ENCODE measurements at places on chromosomes 5 and 9.

- no peak for DNase-seq
These were observed 359.3 kb downstream of the TMEM161B start for GRCh38 chr5:87909382-87909781.

- no peak for DNase-seq
These were observed 2.6 kb downstream of the ANXA1 start for GRCh38 chr9:73154271-73154670.

DNA sequence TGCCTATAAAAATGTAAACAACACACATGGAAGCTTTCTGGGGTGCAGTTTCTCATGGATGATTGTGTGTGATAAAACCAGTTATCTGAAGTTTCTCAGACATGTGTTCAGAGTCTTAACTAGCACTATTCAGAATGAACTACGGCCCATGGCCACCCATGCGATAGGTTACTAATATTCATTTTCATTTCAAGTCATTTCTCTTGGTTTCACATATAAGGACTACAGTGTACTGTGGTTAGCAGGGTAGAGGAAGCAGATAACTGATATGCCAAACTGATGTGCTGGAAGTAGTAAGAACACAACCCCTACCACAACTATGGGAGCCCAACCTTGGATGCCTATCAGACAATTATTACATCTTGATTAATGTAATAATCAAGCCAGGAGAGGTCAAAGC is 372.1 kb downstream of the DTWD2 start:
- DNase-seq: no peak

GRCh38 chr5:45410304-45410995 is 285.7 kb downstream of the HCN1 start:
- DNase-seq: no peak

DNA sequence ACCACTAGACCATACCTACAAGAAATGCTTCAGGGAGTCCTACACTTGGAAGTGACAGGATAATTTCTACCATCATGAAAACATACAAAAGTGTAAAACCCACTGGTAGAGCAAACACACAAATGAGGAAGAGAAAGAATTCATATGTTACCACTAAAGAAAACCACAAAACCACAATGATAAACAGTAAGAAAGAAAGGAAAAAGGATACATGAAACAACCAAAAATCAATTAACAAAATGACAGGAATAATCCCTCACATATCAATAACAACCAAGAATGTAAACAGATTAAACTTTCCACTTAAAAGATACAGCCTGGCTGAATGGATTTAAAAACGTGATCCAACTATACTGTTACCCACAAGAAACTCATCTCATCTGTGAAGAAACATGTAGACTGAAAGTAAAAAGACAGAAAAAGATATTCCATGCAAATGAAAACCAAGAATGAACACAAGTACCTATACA is 83.4 kb downstream of the LPAR1 start:
- peak; percentile 53 for DNase-seq

GRCh38 chr5:943918-944620 is 51.4 kb downstream of the TRIP13 start:
- no peak for DNase-seq

- peak; percentile 87 for DNase-seq
These were observed 88.4 kb downstream of the ENC1 start for GRCh38 chr5:74552101-74552500.

DNA sequence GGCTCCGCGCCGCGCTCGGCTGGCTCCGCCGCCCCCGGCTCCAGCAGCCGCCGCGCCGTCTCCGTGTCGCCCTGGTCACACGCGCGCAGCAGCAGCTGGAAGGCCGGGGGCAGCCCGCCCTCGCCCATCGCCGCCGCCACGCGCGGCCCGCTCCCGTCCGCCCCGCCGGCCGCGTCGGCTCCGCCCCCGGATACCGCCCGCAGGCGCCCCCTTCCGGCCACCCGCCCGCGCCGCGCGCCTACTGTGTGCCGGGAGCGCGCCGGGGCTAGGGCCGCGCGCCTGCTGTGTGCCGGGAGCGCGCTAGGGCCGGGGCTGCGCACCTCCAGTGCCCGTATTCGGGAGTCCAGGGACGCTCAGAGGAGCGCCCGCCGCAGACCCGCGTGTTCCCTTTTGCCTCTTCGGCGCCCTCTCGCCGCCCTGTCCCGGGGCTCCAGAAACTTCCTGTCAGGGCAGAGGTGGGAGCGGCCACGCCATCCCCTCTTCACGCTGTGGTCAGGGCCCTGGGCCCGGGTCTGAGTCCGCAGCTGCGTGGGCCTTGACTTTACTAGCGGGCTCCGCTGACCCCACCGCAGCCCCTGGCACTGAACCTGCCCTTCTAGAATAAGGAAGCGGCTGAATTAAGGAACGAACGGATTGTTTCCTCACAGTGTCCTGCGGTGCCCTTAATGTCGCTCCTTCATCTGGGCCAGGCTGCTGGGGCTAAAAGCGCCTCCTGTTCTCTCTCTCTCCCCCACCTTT is at the start of gene ANKS6:
Gene ANKS6, minus strand, starts transcription at position 192 of the 738 bp plus-strand sequence. Its CDS starts 64 bp downstream, at position 128.
- peak; percentile 42 for DNase-seq

DNA sequence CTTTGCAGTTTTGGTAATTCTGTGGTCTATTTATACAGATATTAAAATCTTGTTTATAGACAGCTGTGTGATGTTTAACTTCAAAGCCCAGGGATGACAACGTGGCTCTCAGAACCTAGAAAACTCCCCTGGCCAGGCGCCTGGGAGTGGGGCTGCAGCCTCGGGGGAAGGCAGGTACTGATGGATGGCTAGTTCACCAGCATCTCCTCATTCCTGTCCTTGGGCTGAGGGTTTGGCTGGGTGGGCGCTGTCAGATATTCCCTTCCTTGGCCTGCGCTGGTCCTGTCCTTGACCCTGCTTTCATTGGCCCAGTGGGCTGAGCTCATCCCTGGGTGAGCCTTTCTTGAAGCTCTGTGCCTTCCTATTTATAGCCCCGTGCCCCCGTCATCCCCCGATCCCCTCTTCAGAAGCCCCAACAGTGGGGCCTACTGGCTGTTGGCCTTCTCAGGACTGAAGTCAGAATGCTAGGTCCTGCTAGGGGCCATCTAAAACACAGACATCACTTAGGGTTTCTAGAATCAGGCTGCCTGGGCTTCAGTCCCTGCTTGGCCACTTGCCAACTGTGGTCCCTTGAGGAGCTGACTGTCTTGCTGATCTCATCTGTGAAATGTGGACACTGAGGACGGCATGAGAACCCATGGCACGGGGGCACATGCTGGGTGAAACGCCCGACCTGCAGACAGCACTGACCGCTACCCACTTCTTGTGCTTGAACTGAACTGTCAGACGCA is 20.9 kb downstream of the SH3GLB2 start:
- DNase-seq: no peak

- DNase-seq: no peak
These were observed 129.0 kb downstream of the SREK1 start for GRCh38 chr5:66273121-66273520.

DNA sequence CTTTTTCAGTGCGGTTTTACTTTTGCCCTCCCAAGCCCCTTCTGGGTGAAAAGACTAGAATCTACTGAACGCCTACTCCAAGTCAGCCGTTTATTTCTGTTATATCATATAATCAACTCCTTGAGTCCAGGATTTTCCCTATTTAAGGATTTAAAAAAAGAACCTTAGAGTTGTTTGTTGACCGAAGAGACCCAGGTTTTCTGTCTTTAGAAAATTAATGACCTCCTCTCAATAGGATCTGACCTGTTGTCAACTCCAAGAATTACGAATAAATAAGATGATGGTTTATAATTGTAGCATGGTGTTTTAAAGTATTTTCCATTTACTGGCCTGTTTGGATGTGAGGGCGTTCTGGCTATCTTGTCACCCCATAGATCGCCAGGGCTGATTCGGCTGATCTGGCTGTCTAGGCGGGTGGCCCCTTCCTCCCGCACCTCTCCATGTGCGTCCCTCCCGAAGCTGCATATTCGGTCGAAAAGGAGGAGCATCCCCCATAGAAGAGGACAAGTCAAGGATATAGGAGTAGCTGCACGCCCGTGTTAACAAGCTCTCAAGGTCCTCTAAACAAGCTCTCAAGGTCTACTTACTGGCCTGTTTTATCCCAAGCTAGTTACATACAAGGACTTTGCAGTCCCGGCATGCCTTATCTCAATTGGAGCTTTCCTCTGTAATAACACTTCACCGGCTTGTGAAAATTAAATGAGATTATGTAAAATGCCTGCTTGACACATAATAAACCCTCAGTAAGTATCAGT is 1.1 kb upstream of the UBAP2 start:
- DNase-seq: no peak

DNA sequence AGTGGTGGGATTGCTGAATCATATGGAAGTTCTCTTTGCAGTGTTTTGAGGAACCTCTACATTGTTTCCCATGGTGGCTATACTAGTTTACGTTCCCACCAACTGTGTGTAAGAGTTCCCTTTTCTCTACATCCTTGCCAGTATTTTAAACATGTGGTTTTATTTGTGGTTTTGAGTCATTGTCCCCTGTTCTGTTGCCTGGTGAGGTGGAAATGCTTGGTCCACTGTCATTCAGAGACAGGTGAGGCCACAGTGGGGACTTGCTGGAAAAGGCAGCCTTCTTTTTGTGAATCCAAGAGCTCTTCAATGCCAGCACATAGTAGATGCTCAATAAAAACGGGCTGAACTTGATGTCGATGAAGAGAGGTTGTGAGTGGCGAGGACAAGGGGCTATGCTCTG is 44.2 kb downstream of the SH3PXD2B start:
- DNase-seq: peak; percentile 86

GRCh38 chr5:131214609-131215227 is 44.0 kb downstream of the LYRM7 start:
- no peak for DNase-seq

GRCh38 chr9:82757924-82758323 is 305.0 kb downstream of the RASEF start:
- no peak for DNase-seq

DNA sequence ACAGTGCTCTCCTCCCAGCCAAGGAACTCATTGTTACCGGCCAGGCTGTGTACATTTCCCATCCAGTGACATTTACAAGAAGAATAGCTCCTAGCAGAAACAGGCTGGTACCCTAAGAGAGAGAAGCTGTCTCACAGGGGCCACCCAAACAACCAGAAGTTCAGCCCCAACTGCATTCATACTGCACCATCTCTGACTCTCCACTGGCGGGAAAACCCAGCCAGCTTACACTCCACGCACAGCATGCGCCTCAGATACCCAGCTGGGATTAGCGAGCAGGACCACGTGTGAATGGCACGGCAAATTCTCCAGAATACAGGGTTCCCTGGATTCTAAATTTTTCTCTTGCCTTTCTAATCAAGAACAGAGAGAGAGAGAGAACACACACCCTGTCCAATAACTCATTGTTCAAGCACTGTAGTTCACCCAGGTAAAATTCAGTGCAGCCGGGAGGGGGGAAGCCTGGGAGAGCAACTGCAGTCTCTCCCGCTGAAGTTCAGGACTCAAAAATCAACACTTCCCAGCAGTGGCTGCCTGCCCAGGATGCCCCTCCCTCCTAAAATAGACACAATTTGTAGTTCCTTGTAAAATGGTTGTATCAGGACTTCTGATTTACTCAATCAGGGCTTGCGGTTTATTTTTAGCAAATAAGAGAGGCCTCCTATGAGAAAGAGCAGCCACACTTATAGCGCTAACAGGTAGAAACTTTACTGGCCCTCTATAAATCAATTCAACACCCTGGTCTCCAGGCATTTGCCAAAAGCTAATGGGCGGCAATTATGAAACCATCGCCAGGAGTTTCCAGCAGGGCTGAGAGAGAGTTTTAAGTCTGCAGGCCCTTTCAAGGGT is 2.2 kb downstream of the COL23A1 start:
- no peak for DNase-seq

DNA sequence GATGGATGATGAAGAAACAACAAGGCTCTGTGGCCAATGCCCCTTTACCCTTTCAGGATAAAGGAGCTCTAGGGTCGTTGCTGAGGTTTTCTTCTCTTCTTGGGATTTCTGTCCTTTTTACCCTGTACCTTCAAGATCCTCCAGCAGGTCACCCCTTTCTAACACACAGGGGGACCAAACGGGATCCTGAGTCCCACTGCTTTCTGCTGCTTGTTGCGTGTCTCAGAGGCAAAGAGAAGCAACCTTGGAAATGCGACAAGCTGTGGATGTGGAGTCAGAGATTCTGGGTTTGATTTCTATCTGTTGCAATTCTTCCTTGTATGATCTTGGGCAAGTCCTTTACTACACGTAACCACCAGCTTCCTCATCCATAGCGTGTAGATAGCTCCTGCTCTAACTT is 20.5 kb downstream of the GLRA1 start:
- no peak for DNase-seq

GRCh38 chr5:133969654-133970324 is 1.4 kb upstream of the C5orf15 start:
- DNase-seq: no peak

GRCh38 chr5:139783436-139783965 is 12.1 kb upstream of the PSD2 start:
- no peak for DNase-seq

GRCh38 chr9:135769489-135770202 is 67.7 kb downstream of the KCNT1 start:
- DNase-seq: no peak

- DNase-seq: no peak
These were observed 852 bp downstream of the ZNF354C start for GRCh38 chr5:179061025-179061424.

DNA sequence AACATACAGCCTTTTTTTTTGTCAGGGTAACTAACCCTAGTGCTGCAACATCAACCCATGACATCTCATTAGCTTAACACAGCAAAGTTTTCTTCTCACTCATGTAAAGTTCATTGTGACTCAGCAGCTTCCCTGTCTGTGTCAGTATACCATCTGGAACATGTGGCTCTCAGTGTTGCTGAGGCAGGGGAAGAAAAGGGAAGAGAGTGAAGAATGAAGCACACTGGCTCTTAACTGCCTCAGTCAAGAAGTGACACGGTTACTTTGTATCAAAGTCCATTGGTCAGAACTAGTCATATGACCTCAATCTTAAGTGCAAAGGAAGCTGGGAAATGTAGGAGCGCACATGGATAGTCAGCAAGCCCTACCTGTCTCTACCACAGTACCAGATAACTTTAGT is 185.0 kb upstream of the ELL2 start:
- peak; percentile 65 for DNase-seq

DNA sequence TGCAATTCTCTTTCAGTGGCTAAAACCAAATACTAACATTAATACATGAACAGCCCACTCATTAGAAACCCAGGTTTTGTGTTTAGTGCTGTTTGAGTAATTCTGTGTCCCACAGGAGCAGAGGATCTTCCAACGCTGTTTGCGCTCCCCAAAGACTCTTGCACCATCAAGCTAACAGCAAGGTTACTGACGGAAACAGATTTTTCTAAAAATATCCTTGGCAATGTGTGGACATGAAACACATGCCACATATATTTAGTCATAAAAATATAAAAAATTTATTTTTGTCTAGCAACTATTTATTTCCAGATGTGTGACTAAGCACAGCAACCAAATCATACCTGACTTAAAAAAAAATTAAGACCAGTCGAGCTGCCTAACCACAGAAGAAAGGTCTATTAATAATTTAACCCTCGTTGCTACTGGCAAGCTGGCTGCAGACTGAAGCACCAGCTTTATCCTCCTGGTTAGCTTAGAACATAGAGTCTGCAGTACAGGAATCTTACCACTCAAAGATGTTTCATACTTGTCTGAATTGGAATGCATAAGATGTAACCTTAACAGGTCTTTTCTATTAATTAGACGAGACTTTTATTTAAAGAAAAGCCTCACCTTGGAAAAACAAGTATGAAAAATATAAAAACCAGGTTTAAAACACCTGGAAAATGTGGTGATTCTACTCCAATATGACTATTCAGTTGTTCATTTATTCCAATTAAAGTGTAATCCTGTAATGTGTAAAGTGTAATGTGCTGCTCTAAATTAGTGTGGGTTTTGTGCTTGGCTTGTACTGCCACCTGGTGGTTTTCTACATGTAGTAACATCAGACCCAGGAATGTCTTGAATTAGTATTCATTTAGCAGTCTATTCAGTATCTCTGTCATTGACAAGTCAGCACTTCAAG is 272.5 kb downstream of the EPB41L4A start:
- DNase-seq: peak; percentile 91

GRCh38 chr9:84669288-84670137 is at the start of gene NTRK2:
Gene NTRK2 (plus strand): TSS chr9:84669729. CDS start chr9:84670749, 1,020 bp downstream.
- DNase-seq: peak; percentile 37

All from astrocyte (in vitro differentiated cells and primary cell).